ENCODE measurements at places on chromosomes 7 and 10. TPM values are rescaled to one million over a fixed set of nuclear protein-coding genes. Genes with fewer than 3 reads are reported as not detected.

- DNase-seq, result no peak
Observed at GRCh38 chr10:21020545-21020944, 123.4 kb upstream of the NEBL start.

DNA sequence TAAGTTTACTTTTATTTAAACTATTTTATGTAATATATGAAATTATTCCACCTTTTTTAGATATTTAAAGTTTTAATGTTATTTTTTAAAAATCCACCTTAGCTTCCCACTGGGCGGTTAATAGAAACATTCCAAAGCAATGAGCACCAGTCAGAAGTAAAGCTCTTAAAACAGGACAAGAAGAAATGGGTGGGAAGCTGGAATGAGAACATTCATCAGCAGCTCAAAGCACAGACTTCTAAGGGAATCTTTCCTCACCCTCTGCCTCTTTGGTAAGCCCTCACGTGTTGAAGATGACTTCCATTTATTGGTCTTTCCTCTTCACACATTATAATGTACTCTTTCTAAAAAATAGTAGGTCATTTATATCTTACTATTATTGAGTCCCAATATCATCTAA lies 3.1 kb downstream of the AGMO start:
- DNase-seq, result no peak

DNA sequence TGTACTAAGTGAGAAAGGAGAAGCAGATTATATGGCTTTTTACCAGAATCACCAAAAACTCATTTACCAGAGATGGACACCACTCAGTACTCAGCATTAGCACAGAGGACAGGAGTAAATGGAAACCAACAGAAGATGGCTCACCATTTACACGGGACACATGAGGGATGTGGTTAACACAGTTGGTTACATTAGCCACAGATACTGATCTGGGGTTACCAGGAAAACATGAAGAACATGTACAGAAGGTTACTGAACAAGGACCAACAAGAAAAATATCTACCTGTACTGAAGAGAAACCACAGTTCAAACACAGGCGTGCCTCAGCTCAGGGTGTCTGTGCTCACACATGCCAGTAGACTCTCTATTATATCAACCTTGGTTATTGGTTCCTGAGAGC lies 1285.8 kb upstream of the SORCS1 start:
- DNase-seq, result no peak

DNA sequence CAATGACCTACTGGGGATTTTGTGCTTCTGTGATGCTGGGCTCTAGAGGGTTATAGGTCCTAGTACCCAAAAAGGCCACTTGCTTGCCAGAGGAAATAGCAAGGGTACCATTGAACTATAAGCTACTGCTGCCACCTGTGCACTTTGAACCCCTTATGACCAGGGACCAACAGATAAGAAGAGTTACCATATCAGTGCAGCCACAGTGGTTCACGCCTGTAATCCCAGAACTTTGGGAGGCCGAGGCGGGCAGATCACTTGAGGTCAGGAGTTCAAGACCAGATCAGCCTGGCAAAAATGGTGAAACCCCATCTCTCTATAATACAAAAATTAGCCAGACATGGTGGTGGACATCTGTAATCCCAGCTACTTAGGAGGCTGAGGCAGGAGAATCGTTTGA lies 15.5 kb upstream of the CNOT4 start:
- DNase-seq, result no peak

DNA sequence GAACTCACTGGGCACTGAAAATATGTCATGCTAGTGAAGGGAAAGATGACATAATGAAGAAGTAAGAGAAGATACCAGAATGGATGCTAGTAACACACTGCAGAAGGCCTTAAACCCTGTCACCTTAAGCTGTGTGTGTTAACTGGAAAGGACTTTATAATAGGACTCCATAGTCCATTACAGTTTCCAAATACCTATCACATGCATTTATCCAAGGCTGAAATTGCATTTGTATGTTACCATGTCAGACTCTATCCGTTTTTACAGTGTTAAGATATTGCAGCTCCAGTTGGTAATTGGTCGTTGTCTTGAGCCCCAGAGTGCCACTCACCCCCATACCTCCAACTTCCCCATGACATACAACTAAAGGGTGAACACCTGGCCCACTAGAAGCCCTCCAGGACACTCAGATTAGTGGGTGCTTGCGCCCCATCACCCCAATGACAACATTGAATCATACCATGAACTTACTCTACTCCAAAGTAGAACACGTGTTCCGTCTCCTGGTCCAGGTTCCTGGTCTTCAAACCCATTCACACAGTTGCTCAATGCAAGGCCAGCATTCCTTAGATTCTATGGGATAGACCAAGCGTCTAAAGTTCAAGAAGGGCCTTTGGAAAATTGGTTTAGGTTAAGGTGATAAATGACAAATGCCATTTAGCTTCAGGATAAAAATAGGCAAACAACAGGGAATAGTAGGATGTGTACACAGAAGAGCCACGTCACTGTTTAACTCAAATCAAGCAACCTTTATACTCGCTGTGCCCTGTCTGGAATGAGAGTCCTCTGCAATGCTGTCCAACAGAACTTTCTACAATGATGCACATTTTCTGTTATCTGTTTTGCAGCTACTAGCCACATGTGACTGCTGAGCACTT lies 2.1 kb upstream of the RAPGEF5 start:
- DNase-seq, result no peak

- no peak for DNase-seq
Observed at GRCh38 chr7:50164559-50165170, 71.6 kb upstream of the ZPBP start.

DNA sequence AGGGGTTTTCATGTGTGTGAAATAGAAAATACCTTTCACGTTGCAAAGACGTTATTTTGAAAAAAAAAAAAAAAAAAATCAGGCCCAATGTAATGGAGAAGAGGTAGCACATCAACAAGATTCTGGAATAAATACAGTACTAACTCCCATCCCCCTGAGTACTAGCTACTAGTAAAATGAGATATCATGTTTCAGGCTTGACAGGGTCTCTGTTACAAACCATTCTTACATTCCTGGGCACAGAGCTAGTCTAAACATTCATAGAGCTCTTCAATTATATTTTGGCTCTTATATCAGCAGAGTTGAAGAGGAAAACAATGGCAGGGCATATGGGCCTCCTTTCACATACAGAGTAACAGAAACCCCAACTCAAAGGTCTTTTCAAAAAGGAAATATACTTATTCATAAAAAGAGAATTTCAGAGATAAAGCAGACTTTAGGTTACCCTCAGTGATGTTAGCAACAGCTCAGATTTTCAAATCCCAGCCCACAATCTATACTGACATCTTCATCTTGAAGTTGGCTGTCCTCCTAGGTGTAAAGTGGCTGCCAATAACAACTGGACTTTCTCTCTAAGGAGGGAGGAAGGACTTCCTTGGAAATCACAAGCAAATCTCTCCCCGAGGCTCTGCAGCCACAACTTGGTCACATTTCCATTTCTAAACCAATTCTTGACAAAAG lies 18.6 kb downstream of the C7orf33 start:
- peak; percentile 36 for DNase-seq

DNA sequence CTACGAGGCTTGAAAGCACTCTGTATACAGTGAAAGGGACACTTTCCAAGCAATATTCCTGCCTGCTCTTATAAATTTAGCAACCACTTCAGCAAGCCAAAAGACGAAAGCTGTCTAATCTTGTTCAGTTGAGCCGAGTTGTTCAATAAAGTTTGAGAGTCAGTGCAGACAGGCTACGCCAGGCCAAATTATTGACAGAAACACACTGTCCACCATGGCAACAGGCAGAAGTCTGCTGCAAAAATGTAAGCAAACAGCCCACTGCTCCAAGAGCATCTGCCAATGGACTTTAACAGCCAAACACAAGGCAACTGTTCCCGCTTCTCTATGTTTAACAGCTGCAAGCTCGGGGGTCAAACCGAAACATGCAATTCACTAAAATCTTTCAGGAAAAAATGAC lies 85.7 kb downstream of the GLI3 start:
- DNase-seq, result no peak

ALOX5 gene
- total RNA-seq, result 25.7 TPM

TACC2 gene
- total RNA-seq, result 21.2 TPM

GIMAP2 gene
- 18.8 TPM for total RNA-seq

ACTR3C gene
- total RNA-seq, result 6.5 TPM

OPN1SW gene
- not detected for total RNA-seq

TRDMT1 gene
- 31.5 TPM for total RNA-seq

All from urinary bladder (tissue), 4 donors.